ENCODE measurements at places on chromosomes 1 and 21.

- DNase-seq, result peak; percentile 8
Observed at GRCh38 chr21:26946744-26947446, 20.0 kb downstream of the ADAMTS5 start.

GRCh38 chr1:201288765-201289164 lies 5.5 kb downstream of the PKP1 start:
- no peak for DNase-seq

DNA sequence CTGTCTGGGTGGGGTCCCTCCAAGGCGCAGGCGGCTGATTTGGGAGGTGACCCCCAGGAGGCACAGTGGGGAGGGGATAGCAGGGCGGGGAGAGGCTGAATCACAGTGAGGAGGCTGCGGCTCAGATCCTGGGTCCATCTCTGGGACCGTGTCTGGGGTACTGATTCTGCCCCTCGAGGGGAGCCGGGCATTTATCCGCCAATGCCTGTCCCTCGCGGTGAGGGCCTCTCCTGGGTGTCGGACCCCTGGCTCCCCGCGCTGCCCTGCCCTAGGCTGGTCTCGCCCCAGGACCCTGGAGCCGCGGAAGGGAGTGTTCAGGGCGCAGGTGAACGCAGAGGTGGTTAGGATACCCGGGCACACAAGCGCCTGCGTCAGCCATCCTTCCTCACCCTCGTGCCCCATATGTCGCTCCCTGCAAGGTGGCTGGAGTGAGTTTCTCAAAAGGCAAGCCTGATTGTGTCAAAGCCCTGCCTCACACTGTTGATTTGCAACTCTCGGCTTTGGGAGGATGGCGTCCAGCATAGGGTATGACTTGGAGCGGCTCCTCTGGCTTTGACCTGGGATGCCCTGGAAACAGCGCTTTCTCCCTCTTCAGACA lies 530.9 kb downstream of the PTPRU start:
- no peak for DNase-seq

DNA sequence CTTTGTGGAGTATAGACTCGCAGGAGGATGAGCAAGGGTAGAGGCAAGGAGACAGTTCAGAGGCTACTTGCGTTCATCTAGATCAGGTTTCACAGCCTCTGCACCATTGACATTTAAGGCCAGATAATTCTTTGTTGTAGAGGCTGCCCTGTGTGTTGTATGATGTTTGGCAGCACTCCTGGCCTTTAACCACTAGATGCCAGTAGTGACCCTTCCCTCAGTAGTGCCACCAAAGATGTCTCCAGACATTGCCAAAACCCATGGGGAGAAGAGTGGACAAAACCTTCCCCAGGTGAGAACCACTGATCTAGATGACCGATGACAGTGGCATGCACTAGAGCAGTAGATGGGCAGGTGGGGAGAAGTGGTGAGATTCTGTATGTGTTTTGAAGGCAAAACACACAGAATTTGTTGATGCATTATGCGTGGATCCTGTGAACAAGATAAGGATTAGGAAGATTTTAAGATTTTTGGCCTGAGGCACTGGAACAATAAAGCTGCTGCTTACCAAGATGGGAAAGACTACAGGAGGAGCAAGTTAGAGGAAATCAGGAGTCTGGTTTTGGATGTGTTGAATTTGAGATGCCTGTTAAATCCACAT lies 9.9 kb upstream of the COG2 start:
- DNase-seq, result peak; percentile 47

DNA sequence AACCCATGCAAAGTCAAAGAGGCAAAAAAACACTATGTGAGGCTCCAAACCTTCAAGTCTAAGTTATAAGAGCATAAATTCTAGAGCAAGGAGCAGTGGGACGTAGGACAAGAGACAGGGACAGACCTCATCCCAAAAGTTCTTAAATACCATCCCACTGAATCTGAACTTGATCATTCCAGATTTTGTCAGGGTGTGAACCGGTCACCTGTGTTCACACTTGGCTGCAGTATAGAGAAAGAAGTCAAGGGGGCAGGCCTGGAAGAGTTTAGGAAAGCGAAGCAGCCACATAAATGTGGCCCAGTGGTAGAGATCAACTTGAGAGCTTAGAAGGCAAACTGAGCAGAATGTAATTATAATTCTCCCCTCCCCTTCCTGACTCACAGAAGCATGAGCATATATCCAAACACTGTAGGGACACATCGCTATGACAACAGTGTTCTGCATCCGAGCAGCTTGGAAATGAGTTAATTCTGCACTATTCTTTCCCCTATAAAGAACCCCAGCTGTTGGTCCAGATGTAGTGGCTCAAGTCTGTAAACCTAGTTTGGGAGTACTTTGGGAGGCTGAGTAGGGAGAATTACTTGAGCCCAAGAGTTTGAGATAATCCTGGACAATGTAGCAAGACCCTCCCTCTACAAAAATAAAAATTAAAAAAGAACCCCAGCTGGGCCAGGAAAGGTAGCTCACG lies 2.7 kb downstream of the AKR7A2 start:
- DNase-seq, result peak; percentile 87

GRCh38 chr1:25649505-25650288 lies 33.1 kb downstream of the MAN1C1 start:
- DNase-seq, result no peak

DNA sequence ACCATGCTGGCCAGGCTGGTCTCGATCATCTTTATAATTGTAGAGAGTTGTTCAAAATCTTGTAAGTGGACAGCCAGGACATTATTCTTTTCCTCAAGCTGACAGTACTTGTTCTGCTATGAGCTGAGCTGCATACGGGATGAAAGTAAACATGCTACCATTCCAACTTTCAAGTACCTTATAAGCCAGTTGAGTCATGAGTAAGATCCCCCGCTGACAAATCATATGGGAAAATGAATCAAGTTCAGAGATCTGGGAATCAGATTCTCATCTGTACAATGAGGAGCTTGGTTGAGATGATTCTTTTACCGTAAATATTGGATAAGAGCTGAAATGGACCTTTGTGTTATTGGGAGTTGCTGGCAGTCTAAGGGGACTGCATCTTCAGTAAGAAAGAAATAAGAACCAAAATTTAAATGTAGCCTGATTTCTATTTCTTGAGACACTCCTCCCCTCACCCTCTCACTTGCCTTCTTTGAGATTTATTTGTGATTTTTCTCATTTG lies 62.7 kb downstream of the CENPF start:
- DNase-seq, result peak; percentile 20

GRCh38 chr21:15293240-15293639 lies 228.4 kb upstream of the NRIP1 start:
- peak; percentile 87 for DNase-seq

DNA sequence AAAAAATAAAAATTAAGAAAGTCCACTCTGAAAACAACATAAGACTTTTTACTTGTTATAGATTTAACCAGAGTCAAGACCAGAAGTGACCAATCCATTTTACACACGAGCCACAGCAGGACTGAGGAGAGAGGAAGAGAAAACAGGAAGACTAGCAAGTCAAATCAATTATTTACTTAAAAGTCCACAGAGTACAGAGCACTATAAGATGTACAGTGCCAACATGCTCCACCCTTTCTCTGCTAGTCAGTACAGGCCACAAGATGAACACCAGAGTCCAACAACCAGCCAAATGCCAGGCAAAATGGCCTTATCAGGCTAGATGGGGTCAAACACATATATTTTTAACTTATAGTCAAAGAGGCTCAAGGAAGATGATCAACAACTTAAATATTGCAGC lies 19.5 kb downstream of the LUZP1 start:
- DNase-seq, result no peak

- no peak for DNase-seq
Observed at GRCh38 chr1:25054526-25055323, 124.6 kb upstream of the RUNX3 start.

DNA sequence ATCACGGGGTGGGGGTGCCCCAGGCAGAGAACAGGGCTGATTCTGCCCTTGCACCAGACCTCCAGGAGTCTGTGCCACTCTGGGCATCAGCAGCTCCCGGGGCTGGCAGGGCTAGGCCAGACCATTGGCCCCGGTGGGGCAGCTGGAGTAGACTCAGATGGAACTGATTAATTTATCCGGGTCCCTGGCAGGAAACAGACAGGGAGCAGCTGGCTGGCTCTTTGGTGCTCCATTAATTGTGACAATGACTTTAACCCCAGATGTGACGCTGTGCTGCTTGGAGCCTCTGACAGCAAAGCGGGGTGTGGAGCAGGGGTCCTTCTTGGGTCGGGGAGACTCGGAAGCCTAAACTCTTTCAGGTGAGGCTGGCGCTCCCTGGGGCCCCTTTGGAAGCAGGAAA lies 9.5 kb downstream of the EPHA8 start:
- DNase-seq, result no peak

DNA sequence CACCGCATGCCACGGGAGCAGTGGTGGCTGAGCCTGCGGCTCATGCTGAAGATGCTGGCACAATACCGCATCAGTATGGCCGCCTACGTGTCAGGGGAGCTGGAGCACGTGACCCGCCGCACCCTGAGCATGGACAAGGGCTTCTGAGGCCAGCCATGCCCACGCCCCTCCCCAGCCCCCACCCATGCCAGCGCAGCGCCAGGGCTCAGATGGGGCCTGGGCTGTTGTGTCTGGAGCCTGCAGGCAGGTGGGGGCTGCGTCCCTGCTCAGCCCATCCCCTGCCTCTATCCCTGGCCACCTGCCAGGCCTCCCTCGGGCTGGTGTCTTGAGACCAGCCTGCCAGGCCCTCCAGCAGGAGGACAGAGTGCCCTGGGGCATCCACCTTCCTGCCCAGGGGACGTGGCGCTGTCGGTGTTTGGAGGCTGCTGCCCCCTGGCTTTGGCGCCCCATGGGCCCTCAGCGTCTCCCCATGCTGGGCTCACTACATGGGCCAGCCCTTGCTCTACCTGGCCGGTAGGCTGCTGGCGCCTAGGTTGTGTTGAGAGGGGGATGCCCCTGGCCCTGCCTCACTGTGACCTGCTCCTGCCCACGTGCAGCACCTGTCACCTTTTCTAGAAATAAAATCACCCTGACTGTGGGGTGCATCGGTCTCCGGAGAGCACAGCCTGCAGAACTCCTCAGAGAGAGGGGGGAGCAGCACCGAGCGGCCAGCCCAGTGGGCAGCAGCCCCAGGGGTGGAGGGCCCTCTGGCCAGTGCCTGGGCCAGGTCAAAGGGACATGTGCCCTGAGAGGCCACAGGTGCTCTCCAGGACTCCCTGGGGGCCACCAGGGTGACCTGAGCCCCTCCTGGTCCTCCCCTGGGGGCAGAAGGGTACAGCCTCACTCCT lies 12.2 kb downstream of the CFAP410 start:
- DNase-seq, result no peak

- peak; percentile 87 for DNase-seq
Observed at GRCh38 chr1:245859493-245860114, 647.5 kb downstream of the SMYD3 start.

GRCh38 chr1:33824971-33825370 lies 38.9 kb upstream of the HMGB4 start:
- DNase-seq, result no peak

GRCh38 chr1:26119892-26120608 lies 8.4 kb downstream of the PDIK1L start:
- no peak for DNase-seq

- DNase-seq, result peak; percentile 49
Observed at GRCh38 chr1:24502065-24502708, 449 bp upstream of the RCAN3 start.

GRCh38 chr1:107609808-107610207 lies 355.2 kb downstream of the VAV3 start:
- no peak for DNase-seq

- no peak for DNase-seq
Observed at GRCh38 chr1:47866601-47867437, 130.4 kb downstream of the TRABD2B start.

DNA sequence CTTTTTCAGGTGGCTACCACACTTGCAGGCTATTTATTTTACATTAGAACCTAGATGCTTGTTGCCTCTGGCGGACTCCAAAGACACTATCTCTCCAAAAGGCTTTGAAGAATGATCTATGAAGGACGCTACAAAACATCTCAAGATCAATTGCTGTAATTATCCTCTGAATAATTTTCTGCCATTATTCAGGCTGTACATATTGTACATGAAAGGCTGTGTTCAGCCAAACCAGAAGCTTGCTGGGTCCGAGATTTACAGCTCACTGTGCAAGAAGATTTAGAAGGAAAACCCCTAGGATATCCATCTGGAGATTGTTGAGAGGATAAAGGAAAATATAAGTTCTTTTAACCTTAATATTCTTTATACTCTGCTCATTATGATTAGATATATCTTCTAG lies 523.6 kb upstream of the PLXNA2 start:
- no peak for DNase-seq

GRCh38 chr1:221904319-221904718 lies 162.4 kb upstream of the DUSP10 start:
- DNase-seq, result no peak

- peak; percentile 98 for DNase-seq
Observed at GRCh38 chr1:153752571-153753195, 22.5 kb upstream of the SLC27A3 start.

- no peak for DNase-seq
Observed at GRCh38 chr1:222886194-222886854, 71.5 kb downstream of the DISP1 start.

DNA sequence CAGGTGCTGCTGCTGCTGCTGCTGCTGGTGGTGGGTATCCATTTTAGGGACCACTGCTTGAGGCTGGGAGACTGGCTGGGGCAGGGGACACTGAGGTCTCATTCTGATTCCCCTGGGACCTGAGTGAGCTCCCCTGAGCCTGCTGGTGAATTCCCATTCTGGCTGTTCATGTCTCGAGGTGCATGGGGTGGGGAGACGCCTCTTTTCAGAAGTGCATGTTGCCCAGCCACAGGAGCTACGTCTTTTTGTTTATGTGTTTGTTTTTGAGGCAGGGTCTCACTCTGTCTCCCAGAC lies 133.4 kb downstream of the RHOU start:
- no peak for DNase-seq

DNA sequence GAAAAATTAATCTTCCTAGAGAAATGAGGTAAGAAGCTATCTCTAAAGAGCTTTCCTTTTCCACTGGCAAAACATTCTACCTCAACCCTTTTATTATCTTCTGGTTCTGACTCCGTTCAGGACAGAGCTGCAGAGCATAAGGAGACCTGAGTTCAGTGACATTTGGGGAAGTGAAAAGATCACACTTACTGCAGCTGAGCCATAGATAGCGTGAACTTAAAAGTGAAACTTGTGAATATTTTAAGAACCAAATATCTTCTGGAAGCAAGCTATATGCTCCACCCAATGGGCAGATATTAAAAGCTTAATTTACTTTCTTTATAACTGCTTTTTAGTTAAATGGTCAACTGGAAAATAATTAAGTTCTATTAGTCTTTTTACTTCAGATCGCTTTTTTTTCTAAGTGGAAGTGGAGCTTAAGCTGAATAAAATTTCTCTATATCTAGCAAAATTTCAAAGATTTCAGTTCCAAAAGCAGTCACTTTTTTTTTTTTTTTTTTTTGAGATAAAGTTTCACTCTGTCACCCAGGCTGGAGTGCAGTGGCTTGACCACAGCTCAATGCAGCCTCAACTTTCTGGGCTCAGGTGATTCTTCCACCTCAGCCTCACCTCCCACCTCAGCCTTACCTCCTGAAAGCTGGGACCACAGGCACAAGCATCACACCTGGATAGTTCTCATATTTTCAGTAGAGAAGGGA lies 11.9 kb downstream of the PTPN22 start:
- no peak for DNase-seq

All from fibroblast of mammary gland (primary cell).